ENCODE measurements at places on chromosomes 3 and 15.

DNA sequence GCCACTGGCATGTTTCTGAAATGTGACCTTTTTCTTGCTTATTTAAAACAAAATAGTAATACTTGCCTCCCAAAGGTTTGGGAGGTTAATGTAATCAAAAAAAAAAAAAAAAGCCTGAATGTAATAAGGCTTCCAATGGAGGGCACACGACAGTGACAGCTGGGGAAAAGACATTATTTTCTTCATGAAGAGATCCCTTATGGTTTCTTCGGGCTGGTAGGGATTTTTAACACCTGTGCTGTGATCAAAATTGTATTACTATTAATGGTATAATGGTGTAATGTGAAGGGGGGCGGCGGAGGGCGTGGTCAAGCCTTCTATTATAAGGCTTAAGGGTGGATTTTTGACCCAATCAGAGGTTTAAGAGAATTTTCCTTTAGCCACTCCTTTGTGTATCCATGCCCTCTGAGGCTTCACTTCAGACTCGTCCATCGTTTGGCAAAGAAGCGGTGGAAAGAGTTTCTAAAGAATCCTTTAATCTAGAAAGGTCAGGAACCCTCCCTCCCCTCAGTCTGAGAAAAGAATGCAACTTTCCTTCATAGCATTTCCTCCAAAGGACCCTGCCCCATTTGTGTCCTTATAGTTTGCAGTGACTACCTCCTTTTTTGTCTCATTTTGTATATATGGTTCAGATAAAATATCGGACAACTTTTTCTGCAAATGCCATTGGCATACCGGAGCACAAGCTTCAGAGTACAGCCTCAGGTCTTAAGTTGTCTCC is 89.5 kb upstream of the CHD2 start:
- DNase-seq = no peak

GRCh38 chr3:11717768-11718636 is 74.3 kb upstream of the VGLL4 start:
- no peak for DNase-seq

GRCh38 chr3:186888569-186888968 is 41.8 kb upstream of the ST6GAL1 start:
- DNase-seq = no peak

GRCh38 chr3:98359993-98360675 is 6.5 kb downstream of the OR5K4 start:
- no peak for DNase-seq

DNA sequence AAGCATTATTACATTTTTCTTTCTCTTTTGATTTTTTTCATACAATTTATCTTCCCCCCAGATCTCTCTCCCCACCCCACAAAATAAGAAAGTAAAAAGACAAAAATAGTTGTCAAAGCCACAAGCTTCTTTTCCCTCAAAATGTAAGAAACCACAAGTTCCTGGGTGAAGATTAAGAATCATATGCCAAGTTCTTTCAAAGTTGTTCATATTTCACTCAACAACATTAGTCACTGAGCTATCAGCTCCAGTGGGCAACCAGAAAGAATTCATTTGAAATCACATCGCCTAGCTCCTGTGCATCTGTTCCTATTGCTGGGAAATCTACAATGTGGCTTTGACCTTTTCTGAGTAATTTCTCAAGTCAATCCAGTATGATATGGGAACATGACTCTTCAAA is 681.6 kb upstream of the ARPP21 start:
- DNase-seq = no peak

- no peak for DNase-seq
These were observed 58.4 kb upstream of the ABHD17C start for GRCh38 chr15:80636675-80637074.

DNA sequence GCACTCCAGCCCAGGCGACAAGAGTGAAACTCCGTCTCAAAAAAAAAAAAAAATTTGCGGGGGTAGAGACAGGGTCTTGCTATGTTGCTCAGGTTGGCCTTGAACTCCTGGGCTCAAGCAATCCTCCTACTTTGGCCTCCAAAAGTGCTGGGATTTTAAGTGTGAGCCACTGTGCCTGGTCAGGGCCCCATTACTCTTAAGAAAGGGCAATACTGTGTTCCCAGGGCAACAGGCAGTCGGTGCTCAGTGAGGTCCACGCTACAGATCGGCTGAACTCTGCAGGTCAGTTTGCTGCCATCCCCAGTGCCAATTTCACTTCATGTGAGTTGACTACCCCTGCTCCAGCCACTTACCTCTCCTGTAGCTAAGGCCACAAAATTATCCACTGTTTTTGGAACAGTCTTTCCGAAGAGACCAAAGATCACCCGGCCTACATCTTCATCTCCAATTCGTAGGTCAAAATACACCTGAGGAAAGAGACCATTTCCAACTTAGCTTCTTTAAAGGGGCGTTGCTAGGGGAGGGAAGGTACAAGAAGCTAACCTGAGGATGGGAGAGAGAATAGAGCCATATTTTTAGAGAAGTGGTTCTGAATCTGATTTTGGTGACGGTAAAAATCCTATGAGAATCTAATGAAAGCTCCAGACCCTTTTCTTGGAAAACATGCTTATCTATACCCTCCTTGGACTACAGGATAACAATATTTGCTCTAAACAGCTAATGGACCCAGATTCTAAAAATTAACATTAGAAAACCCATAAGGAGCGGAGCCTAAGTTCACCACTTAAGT is 939 bp downstream of the PPIB start:
- DNase-seq = no peak

- DNase-seq = no peak
These were observed 89.1 kb downstream of the TPRG1 start for GRCh38 chr3:189260556-189261493.

DNA sequence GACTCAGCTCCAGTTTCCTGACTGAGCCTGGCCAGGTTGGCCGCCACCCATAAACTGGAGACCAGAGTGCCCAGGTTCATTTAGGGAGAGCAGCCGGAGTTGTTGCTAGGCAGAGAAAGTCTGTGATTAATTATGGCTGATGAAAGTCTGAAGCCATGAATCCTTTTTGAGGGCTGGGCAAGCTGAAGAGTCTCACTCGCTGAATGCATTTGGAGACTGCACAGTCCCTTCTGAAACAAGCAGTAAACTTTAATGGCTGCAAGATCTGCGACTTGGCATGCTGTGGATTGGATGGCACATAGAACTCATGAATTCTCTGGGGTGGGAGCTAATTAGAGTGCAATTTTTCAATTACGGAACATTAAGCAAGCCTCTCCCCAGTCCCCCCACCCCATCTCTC is 282.1 kb downstream of the RPLP1 start:
- no peak for DNase-seq

- no peak for DNase-seq
These were observed 79.5 kb downstream of the LRRK1 start for GRCh38 chr15:100998630-100999029.

- no peak for DNase-seq
These were observed 41.3 kb downstream of the FAM174B start for GRCh38 chr15:92614301-92614700.

DNA sequence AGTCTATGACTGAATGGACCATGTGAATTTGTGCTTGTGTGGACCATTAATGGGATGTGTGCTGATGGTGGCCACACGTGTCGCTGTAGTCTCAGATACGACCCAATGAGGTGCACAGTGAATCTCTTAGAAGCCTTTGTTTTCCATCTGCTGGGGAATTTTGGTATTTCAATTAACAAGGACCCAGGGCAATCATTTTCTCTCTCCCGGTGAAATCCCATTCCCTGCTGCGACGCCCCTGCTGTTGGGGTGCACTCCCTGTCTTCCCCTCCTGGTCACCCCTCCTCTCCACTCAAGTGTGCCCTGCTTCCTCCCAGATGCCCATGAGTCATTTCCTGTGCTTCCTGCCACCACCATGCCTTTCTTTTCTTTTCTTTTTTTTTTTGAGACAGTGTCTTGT is 32.7 kb downstream of the EBLN2 start:
- no peak for DNase-seq

DNA sequence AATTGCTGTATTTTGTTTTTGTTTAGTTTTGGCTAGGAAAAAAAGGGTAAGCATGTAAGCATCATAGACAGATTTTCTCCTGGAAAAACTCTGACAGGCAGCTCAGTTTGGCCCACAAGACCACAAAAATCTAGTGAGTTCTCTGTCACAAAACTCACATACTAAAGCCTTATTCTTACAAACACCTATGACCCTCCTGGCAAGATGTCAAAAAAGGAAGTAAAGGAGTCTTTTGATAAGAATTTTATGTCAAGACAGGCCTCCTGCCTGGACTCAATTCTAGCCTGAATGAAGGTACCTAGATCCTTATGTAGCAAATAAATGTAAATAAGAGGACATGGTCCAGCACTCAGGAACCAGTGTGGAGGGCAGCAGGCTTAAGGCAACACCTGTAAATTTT is 668.3 kb upstream of the ZNF385D start:
- no peak for DNase-seq

GRCh38 chr3:37741644-37742043 is 120.0 kb upstream of the CTDSPL start:
- no peak for DNase-seq

GRCh38 chr15:85570336-85570735 is 189.9 kb downstream of the AKAP13 start:
- DNase-seq = no peak

DNA sequence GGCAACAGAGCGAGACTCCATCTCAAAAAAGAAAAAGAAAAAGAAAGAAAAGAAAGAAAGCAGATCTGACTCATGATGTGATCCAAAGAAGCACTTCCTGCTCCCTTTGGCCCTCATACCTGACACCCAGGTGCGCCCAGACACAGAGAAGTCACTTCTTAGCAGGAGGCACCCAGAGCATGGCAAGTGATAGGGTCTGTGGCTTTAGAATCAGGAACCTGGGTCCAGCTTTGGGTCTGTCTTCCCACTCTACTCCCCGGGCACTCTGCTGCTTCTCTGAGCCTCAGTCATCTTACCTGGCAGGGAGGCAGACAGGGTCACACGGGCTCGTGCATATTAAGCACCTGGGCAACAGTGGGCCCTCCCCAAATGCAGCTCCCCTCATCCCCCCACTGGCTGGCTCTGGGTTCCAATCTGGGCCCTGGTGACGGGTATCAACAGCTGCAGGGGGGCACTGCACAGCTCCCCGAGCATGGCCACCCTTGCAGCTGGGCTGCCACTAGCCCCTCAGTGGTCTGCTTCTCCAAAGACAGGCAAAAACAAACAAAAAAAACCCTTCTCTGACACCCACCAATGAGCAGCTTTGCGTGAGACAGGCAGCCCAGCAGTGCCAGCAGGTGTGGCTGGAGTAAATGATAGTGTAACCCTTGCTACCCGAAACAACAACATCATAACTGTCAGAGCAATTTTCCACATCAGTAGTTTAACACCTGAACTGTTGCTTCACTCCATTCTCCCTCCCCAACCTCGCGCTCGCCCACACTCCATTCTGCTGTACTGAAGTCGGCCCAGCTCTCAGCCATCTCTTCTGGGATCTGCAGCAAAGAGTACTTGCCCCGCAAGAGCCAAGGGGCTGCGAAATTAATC is 99.8 kb downstream of the MEGF11 start:
- DNase-seq = peak; percentile 64

- no peak for DNase-seq
These were observed 159.6 kb upstream of the GADL1 start for GRCh38 chr3:31054032-31054431.

GRCh38 chr15:77440378-77440999 is 19.8 kb downstream of the HMG20A start:
- peak; percentile 13 for DNase-seq

GRCh38 chr3:47573190-47574172 is 5.2 kb downstream of the CSPG5 start:
- no peak for DNase-seq

DNA sequence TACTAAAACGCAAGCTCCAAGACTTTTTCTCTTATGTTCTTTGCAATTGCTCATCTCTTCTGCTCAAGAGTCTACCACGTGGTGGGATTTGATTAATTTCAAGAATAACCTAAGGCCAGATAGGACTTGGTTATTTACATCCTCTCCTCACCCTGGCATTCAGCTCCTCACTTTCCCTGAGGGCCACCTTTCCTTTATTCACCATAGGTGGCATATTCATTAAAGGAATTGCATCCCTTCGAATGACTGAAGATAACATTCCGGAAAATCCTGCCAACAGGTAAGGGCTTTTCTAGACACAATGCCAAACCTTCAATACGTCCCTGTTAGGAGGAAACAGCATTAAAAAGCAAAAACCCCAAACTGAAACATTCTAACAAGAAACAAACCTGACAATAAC is 220.0 kb upstream of the KBTBD8 start:
- no peak for DNase-seq

DNA sequence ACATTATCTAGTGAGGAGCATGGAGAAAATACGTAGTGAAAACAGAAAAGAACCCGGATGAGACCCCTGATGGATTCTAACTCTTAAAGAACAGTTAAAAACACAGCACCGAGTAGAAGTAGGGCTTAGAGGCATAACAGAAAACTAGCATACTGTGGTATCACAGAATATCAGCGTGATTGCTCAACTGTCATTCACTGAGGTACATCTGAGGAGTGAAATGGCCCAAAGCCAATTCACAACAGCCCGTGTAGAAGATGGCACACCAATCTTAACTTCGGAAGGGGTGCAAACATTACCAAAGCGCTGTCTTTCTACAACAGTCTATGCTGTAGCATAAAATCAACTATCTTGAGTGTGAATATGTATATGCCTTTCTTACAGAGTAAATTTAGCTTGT is 1.8 kb downstream of the CLASP2 start:
- DNase-seq = no peak

GRCh38 chr3:57151021-57151449 is 14.1 kb downstream of the IL17RD start:
- no peak for DNase-seq

GRCh38 chr3:125078951-125079674 is 23.3 kb upstream of the HEG1 start:
- no peak for DNase-seq

DNA sequence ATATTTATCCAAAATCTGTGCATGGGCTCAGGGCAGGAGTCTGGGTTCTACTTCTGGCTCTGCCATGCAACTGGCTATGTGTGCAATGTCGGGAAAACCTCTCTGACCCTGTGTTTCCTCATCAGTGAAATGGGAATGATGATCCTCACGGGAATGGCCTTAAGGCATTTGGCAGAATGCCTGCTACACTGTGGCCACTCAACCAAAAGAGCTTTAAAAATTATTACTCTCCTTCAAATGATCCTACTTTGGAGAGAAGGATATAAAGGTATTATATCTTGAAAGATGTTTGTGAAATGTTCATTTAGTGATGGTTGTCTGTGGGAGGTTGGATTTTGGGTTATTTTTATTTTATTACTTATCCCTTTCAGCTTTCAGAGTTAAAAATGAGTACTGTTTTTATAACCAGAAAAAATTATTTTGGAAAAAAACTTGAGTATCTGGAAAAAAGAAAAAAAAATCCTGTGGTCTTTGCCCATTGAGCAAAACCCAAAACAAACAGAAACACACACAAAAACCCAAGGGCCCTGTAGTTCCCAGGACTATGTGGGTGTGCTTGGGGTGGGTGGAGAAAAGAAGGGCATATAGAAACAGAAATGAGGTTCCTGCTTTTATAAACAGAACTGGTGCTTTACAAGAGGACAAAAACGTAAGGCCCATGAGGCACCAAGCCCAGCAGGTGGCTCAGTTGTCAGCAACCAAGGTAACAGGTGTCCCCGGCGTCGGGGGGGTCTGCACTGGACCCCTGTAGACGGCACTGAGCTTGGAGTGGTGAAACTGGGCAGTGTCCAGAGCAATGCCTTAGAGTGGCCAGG is 22.0 kb downstream of the RGMA start:
- DNase-seq = no peak

- no peak for DNase-seq
These were observed 40.4 kb upstream of the CHRNB4 start for GRCh38 chr15:78681281-78682003.

- no peak for DNase-seq
These were observed 79.8 kb downstream of the NECTIN3 start for GRCh38 chr3:111151438-111151837.

- DNase-seq = no peak
These were observed 106.8 kb downstream of the GABRG3 start for GRCh38 chr15:27077790-27078189.

GRCh38 chr3:136860541-136860940 is 1.5 kb upstream of the NCK1 start:
- DNase-seq = no peak

Data from GM19239 (cell line).